ENCODE measurements at places on chromosomes 13 and 19. TPM values are rescaled to one million over a fixed set of nuclear protein-coding genes. Genes with fewer than 3 reads are reported as not detected.

Gene SPRY2
- polyA plus RNA-seq, result 77.8 TPM

Gene NKPD1
- 0.15 TPM for polyA plus RNA-seq

Gene DUS3L
- 34.6 TPM for polyA plus RNA-seq

GRCh38 chr19:7421941-7422744 lies 66.7 kb downstream of the PEX11G start:
- no peaks in the 10 kb centered on the region for H3K4me1 ChIP-seq
- no peak overlapping the region for H3K4me3 ChIP-seq
- no peak for DNase-seq
- peaks cover 17% of the 10 kb centered on the region for H3K36me3 ChIP-seq
- H3K27me3 ChIP-seq, result no peaks in the 10 kb centered on the region

GRCh38 chr19:20167020-20167644 lies at the start of gene ZNF486:
TSS of gene ZNF486 (plus strand) at chr19:20167214. CDS start at chr19:20167331, 117 bp downstream.
- H3K27me3 ChIP-seq, result no peaks in the 10 kb centered on the region
- peak; percentile 94 for DNase-seq
- peak within 1 kb of the TSS; percentile 74 for H3K4me3 ChIP-seq
- peaks cover 2% of the 10 kb centered on the region for H3K4me1 ChIP-seq
- peaks cover 10% of the 10 kb centered on the region for H3K36me3 ChIP-seq

DNA sequence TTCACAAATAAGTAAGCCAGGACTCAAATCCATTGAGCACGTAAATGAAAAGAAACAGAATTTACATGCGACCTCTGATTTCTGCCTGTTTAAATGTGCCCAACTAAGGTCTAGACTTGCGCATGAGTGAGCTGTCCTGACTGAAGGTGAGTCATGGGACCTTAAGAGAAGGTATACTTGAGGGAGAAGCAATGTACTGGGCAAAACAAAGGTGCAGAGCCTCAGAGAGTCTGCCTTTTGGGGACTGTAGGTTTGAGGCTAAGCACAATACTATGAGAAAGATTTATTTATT lies 45.8 kb downstream of the UFM1 start:
- H3K4me1 ChIP-seq, result no peaks in the 10 kb centered on the region
- H3K27me3 ChIP-seq, result no peaks in the 10 kb centered on the region
- no peaks in the 10 kb centered on the region for H3K36me3 ChIP-seq
- no peak overlapping the region for H3K27ac ChIP-seq

DNA sequence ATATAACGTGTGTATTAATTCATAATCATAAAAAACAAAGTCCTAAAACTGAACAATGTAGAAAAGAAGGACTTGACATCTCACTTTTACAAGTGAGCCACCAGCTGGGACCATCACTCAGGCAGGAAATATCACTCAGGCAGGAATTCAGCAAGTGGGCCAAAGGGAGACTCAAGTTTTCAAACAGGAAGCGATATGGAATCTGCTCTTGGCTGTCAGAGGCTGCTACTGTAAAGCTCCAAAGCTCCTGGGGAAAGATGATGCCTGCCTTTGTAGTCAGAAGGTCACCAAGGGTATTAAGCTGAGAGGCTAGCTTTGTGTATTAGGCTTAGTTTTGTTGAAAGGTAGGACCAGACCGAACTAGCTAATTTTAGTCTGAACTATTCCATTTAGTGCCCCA lies 5.5 kb upstream of the AKAP11 start:
- H3K27ac ChIP-seq, result no peak overlapping the region
- H3K4me1 ChIP-seq, result peaks cover 4% of the 10 kb centered on the region
- H3K27me3 ChIP-seq, result no peaks in the 10 kb centered on the region
- H3K36me3 ChIP-seq, result no peaks in the 10 kb centered on the region

- H3K27ac ChIP-seq, result no peak overlapping the region
- peaks cover 11% of the 10 kb centered on the region for H3K36me3 ChIP-seq
- H3K27me3 ChIP-seq, result no peaks in the 10 kb centered on the region
- no peaks in the 10 kb centered on the region for H3K4me1 ChIP-seq
- no peak for DNase-seq
- no peak overlapping the region for H3K4me3 ChIP-seq
Measured at GRCh38 chr13:21569686-21570085, 34.3 kb downstream of the MICU2 start.
